ENCODE measurements at places on chromosomes 4 and X. TPM values are rescaled to one million over a fixed set of nuclear protein-coding genes. Genes with fewer than 3 reads are reported as not detected.

DNA sequence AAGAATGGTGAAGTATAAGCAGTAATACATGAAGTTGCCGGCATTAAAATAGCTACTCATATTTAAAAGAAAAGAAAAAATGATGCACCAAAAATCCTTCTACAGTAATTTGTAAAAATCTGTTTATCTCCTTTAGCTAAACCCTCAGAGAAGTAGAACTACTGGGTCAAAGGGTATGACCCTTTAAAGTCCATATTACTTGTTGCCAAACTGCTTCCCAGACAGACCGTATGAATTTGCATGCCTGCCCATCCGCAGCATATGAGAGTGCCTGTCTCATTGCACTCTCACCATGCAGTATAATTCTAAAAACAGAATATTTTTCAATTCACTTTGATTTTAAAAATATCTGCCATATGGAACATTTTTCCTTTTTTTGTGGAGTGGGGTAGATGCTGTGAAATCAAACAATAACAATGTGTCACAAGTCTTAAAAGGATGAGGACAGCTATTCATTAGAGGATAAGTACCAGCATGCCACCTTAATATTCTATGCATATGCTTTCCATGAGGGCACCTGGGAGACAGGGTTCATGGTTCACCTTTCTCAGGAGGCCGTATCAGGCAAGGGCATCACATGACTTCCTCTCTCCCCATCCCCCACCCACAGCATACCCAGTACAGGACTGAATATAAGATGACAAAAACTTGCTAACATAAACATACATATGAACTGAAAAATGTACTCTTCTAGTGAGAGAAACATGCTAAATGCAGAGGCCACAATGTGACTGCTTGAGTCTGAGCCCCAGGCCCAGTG is 17.8 kb downstream of the ZDHHC9 start:
- no peak for DNase-seq

GRCh38 chr4:173328236-173328901 is 5.8 kb downstream of the HMGB2 start:
- no peak for DNase-seq

DMD gene
- 10.3 TPM for total RNA-seq

PARM1 gene
- 0.63 TPM for total RNA-seq

DNA sequence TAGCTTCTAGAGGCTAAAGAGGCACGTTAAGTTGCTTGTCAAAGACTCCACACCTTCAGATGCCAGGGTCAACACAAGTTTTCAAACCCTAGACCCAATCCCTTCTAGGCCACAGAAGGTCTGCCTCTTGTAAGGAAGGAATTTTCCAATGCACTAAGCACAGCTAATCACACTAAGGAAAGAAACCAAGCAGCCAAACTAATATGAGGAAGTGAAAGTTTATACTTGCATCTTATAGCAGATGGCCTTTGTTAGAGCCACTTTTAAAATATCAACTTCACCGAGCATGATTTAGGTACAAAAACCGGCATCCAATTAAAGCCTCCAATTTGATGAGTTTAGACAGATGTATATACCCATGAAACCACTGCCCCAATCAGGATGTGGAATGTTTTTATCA is 9.9 kb downstream of the FHL1 start:
- DNase-seq = no peak

GRCh38 chr4:81577392-81577791 is 105.7 kb upstream of the RASGEF1B start:
- no peak for DNase-seq

GRCh38 chrX:46308110-46308509 is 237.1 kb downstream of the ZNF674 start:
- no peak for DNase-seq

DNA sequence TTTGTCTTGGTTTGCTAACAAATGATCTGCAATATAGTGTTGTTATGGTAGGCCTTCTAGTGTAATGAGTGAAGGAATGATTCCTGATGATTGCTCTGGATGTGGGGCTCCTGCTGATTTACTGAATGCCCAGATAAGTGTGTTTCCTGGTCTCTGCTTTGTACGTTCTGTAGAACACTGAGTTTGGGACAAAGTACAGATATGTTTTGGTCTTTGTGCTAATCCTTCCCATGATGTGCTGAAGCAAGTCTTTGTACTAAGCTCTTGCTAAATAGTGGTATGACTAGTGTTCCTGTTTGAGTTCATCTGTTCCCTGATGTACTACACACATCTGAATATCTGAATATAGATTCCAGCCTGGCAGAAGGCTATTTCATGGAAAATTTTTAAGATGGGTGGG is 36.9 kb upstream of the XIAP start:
- no peak for DNase-seq

GRCh38 chrX:44291468-44292092 is 51.9 kb downstream of the EFHC2 start:
- no peak for DNase-seq

DNA sequence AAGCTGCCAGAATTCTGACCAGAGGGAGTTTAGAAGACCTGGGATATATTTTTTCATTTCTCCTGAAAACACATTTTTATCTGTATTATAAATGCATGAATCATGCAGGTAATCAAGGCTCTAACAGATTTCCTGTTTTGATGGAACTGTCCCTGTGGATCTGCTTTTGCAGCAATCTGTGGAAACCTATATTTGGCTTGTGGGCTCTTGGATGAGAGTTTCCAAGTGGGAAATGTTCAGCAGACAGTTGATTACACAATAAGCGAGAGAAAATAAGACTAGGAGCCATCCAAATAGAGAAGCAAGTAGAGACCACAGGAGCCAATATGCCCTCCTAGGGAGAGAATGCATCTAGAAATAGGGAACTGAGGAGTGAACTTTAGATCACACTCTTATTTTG is 105.0 kb downstream of the NDST3 start:
- no peak for DNase-seq

GAGE12F gene
- total RNA-seq = not detected

CCNA2 gene
- 63.9 TPM for total RNA-seq

- no peak for DNase-seq
These were observed 1043.3 kb downstream of the FAT4 start for GRCh38 chr4:126358041-126358440.

DNA sequence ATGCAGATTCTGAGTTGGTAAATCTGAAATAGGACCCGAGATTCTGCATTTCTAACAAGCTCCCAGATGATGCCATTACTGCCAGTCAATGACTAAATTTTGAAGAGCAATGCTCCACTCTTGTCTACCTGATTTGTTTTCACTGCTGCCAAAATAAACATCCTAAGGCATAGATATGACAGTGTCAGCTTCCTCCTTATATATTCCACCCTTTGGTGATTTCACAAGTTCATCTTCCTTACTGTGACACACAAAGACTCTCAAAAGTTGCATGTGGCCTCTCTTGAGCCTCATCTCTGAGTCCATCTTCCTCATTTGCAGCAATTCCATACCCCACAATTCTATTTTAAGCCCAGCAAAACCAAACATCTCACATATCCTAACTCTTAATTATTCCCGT is 110.9 kb downstream of the FBXW7 start:
- DNase-seq = no peak

DNA sequence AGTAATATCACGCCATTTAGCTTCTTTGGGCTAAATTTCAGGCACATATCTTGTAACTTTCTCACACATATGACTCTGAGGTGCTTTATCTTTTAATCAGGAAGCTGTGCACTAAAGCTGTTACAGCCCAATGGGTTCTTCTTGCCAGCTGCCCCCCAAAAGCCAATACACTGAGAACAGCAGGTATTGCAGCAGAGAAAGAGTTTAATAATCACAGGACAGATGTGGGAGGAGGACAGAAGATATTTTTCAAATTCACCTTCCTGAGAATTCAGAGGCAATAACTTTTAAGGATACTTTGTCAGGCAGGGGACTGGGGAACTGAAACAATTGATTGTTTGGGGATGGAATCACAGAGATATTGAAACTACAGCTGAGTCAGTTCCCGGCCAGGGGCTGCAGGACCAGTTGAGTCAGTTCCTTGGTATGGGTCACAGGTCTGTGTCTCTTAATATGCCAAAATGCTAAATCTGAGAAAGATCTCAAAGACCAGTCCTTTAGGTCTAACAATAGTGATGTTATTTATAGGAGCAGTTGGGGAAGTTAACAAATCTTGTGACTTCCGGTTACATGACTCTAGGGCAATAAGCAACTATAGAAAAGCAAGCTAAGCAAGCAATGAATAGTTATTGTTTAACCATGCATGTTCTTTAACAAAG is 28.1 kb downstream of the DDIT4L start:
- no peak for DNase-seq

Measured in fibroblast of the aortic adventitia (primary cell).